ENCODE measurements at places on chromosomes 3 and 15. TPM values are rescaled to one million over a fixed set of nuclear protein-coding genes. Genes with fewer than 3 reads are reported as not detected.

Gene AP4E1
- total RNA-seq = 9.5 TPM

Gene ARNT2
- 15.9 TPM for total RNA-seq

Gene CHRM5
- total RNA-seq = not detected

Gene PODXL2
- 10.3 TPM for total RNA-seq

Gene FBXL22
- 0.19 TPM for total RNA-seq

Gene SLC30A4
- total RNA-seq = 1.6 TPM

Gene RTP3
- total RNA-seq = not detected

All from A549 treated with RU486 at 1 μM for 4 hours (cell line).